ENCODE measurements at places on chromosomes 12 and 14.

GRCh38 chr14:56115976-56116893 is 2.0 kb upstream of the PELI2 start:
- no peak for DNase-seq

GRCh38 chr14:87491816-87492215 is 501.2 kb downstream of the GALC start:
- DNase-seq = no peak

GRCh38 chr12:51971679-51972421 is 20.4 kb downstream of the ACVR1B start:
- no peak for DNase-seq

- peak; percentile 32 for DNase-seq
These were observed 20.1 kb upstream of the CCDC63 start for GRCh38 chr12:110826592-110827200.

DNA sequence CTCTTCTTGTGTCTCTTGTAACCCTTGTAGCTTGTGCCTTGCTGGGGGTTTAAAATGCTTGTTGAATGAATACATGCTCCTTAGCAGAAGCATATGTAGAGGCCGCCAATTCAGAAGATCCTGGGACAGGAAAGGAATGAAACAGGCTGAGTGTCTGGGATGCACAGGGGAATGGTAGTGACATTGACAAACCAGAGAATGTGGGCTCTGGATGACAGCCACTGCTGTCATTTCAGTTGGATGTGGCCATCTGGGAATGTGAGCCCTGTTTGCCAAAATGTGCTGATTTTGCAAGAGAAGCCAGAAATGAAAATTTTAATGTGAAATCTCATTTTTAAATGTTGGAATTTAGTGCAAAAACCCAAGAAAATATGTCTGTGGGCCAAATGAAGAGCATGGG is 136.8 kb downstream of the DACT1 start:
- DNase-seq = no peak

GRCh38 chr12:3587402-3588013 is 96.5 kb downstream of the PRMT8 start:
- no peak for DNase-seq

GRCh38 chr12:52691076-52691840 is 11.1 kb upstream of the KRT1 start:
- DNase-seq = no peak

- DNase-seq = no peak
These were observed 231.9 kb downstream of the BCL11B start for GRCh38 chr14:99040052-99040451.

DNA sequence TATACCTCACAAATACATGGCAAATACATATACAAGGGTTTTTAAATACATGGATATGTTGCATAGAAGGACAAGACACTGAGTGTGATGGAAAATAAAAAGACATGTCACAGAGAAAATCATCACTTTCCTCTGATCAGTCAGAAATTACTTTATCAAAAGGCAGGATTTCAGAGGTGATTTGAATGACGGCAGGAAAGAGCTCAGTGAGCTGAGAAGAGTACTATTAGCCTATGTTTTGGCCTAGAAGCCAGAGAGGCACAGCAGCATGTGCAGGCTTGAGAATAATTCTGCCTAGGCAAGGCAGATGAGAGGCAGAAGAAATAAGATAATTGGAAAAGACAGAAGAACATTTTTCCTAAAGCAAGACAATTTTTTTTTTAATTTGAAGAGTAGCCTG is 94.9 kb downstream of the BCAT1 start:
- no peak for DNase-seq

- DNase-seq = no peak
These were observed 32.4 kb downstream of the PIGH start for GRCh38 chr14:67567654-67568053.

DNA sequence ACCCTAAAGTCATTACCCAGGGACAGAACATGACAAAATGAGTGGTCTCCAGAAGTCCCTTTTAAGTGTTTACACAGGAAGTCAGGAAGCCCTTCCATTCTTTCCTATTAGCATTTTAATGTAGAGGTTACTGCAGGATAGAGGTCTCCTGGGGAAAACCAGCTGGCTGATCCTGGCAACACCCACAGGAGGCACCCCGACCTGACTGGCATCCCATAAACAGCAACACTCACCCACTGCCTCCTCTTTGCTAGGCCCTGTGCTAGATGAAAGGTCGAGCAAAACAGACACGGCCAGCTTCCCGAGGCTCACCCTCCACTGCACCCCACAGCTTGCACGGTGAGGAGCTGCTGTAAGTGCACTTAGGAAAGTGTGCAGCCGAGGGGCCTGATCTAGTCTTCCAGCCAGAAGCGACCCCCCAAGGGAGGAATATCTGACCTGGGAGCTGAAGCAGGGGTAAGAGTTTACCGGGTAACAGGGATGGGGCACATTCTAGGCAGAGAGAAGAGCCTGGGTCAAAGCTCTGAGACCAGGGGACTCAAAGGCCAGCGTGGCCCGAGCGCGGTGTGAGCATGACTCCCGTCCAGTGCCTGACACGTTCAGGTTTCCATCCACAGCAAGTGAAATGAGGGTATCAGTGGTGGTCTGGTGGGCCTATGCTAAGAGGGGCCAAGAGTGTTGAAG is 9.0 kb downstream of the DAZAP2 start:
- no peak for DNase-seq

GRCh38 chr12:31326736-31327659 is 1.0 kb upstream of the SINHCAF start:
- DNase-seq = peak; percentile 36

- no peak for DNase-seq
These were observed 189.5 kb upstream of the NTF3 start for GRCh38 chr12:5242440-5242839.

- DNase-seq = no peak
These were observed 13.3 kb upstream of the MAP3K9 start for GRCh38 chr14:70822530-70823185.

- DNase-seq = no peak
These were observed 11.1 kb upstream of the RTL1 start for GRCh38 chr14:100914597-100915021.

- no peak for DNase-seq
These were observed 29.1 kb downstream of the SLCO1A2 start for GRCh38 chr12:21305661-21306060.

- DNase-seq = no peak
These were observed 47.3 kb upstream of the FOS start for GRCh38 chr14:75231320-75231719.

GRCh38 chr12:108634341-108634751 is 652 bp upstream of the SELPLG start:
- no peak for DNase-seq

GRCh38 chr14:85604021-85604420 is 74.1 kb downstream of the FLRT2 start:
- no peak for DNase-seq

DNA sequence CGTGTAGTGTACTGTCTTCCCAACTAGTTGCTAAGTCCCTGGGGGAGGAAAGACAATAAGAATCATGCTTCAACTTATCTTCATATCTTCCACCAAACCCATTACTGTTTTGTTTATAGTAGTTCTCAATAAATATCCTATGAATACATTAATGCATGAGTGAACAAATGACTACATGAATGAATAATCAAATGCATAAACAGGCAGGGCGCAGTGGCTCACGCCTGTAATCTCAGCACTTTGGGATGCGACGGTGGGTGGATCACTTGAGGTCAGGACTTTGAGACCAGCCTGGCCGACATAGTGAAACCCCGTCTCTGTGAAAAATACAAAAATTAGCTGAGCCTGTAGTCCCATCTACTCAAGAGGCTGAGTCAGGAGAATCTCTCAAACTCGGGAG is 32.1 kb upstream of the NR2C1 start:
- DNase-seq = no peak

DNA sequence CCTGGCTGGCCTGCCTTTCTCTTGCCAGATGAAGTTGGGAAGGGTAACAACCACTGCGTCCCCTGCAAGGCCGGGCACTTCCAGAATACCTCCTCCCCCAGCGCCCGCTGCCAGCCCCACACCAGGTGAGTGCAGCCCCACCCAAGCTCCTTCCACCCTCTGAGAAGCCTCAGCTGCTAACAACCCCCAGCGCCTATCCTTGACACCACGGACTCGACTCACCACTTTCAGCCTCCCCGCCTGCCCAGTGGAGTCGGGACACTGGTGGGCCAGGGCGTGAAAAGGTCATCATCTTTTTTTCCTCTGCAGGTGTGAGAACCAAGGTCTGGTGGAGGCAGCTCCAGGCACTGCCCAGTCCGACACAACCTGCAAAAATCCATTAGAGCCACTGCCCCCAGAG is 2.1 kb downstream of the LTBR start:
- DNase-seq = no peak

DNA sequence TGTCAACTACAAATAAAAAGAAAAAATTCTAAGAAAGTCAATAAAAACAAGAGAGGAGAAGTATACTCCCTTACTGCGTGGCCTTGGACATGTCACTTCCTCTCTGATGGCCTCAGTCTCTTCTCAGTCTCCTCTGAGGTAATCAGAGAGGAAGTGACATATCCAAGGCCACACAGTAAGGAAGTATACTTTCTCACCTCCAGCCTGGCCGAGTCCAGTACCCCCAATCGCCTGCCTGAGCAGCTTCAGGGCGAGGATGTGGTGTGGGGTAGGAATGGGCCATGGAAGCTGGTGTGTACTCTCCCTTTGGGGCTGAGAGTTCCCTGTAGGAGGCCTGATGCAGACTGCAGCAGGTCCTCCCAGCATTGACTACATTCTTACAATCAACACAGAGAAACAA is 15.8 kb downstream of the VDR start:
- no peak for DNase-seq

DNA sequence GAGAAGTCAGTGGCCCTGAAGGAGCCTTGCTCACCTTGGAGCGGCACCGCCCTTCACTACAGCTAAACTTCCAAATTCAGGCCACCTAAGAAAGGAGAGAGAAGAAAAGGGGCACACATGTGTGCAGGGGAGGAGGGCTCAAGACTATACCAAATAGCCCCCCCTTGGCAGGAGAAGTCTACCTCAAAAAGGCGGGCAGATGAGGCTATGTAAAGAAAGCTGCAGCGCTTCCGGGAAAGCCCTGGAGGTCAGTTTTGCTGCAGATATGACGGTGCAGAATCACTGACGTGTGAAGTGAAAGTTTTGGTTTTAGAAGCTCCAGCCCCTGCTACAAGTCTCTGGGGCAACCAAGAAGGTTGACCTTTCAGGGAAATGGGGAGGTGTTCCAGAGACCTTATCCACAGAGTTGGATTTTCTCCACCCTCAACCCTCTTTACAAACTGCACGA is 48.2 kb upstream of the PNMA1 start:
- no peak for DNase-seq

- no peak for DNase-seq
These were observed 171.8 kb downstream of the FLRT2 start for GRCh38 chr14:85701763-85702162.

DNA sequence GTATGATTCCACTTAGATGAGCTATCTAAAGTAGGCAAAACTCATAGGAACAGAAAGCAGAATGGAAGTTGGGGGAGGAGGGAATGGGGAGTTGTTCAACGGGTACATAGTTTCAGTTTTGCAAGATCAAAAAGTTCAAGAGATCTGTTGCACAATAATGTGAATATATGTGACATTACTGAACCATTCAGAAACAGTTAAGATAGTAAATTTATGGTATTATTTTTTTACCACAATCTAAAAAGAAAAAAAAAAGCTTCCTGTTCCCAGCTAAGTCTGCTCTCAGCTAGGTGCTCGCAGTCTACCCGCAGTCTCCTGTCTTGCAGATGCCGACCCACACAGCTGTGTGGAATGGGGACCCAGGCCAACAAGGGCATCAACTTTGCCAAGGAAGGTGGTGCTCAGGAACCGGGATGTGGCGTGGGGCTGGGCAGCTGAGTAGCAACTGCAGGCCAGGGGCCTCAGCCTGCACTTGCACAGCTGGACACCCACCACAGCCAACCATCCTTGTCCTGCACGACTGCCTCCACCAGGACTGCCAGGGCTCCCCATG is 15.3 kb upstream of the ANO6 start:
- DNase-seq = no peak

GRCh38 chr12:112665958-112666357 is 125.6 kb upstream of the RPH3A start:
- no peak for DNase-seq

GRCh38 chr12:114442578-114442977 is 36.6 kb upstream of the TBX5 start:
- no peak for DNase-seq

- no peak for DNase-seq
These were observed 17.2 kb downstream of the NECAP1 start for GRCh38 chr12:8099235-8099634.

DNA sequence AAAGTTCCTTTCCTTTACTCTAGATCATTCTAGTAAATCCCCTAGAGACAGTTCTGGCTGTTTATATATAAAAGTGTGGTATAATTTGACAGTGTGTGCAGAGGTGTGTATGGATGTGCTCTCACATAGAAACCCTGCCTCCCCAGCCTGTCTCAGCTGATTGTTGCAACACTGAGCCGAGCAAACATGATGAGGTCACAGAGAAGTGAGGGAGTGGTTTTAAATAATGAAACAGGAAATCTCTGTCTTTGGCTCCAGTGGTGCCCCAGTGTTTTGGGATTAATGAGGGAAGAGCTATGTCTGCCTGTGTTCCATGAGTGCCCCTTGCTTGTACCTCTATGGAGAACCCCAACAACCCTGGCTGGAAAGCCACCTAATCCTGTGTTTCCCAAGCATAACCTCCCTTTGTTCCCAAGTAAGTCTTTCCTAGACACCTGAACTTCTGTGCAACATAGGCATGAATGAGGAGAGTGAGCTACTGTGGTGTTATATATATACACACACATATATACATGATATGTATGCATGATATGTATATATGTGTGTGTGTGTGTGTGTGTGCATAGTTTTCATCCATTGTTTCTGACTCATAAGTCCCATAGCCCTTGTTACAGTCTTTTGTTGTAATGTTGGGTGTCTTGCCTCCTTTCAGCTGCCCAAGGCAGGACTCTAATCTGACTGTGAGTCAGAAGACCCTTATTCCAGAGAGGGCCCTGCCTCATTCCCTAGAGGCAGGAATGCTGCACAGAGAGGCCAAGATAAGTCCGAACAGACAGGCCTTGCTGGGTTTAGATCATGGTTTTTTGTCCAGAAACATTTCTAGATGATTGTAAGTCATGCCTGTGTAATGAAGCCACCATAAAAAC is 18.0 kb downstream of the TRAF3 start:
- peak; percentile 68 for DNase-seq

GRCh38 chr12:5718680-5719079 is 226.4 kb downstream of the ANO2 start:
- DNase-seq = no peak

- DNase-seq = peak; percentile 31
These were observed 25.0 kb upstream of the CIT start for GRCh38 chr12:119902084-119902509.

DNA sequence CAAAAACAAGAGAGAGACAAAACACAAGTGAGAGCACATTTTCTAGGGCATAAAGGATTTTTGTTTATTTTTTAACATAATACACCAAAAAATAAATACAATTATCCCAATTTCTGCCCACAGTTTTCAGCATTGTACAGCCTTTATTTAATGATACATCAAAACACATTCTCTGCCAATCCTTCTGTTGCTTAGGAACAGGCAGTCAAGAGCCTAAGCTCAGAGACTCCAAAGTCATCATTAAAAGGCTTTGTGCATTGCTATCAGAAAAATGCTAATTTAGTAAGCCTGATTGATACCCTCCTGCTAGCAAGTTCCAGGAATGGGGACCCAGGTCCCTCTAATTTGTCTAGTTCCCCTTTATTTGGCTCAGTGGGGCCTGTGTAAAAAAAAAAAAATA is 536.5 kb downstream of the RPS29 start:
- DNase-seq = no peak

GRCh38 chr12:48045965-48046518 is 41.8 kb upstream of the COL2A1 start:
- no peak for DNase-seq

Data from right lung (tissue), 10 donors.